ENCODE measurements at places on chromosomes 6 and 20. TPM values are rescaled to one million over a fixed set of nuclear protein-coding genes. Genes with fewer than 3 reads are reported as not detected.

Gene CDH26
- 0.43 TPM for total RNA-seq

Gene CCR6
- total RNA-seq: not detected

Gene OPN5
- 0.83 TPM for total RNA-seq

Gene OR2J3
- not detected for total RNA-seq

Gene DLK2
- total RNA-seq: 5.8 TPM

Gene SNX5
- total RNA-seq: 45.4 TPM

GRCh38 chr20:3109350-3110302 is 25.1 kb upstream of the AVP start:
- ATAC-seq: no peak

DNA sequence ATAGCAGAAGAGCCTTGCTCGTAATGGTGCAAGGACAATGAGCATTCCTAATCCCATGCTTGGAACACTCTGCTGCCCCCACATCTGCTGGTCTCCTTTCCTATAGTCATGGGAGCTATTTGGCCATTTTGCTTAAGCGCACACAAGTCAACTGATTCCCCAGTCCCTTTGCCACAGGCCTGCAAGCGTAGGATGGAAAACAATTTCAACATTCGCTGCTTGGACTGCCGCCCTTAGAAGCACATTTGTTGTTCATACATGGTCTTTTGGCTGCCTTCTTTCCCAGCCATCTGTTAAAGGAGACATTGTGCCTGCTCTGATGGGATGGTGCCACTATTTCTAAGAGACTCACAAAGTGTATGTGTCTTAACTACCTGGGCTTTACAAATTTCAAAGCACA is 96.9 kb downstream of the RFX6 start:
- ATAC-seq: no peak

DNA sequence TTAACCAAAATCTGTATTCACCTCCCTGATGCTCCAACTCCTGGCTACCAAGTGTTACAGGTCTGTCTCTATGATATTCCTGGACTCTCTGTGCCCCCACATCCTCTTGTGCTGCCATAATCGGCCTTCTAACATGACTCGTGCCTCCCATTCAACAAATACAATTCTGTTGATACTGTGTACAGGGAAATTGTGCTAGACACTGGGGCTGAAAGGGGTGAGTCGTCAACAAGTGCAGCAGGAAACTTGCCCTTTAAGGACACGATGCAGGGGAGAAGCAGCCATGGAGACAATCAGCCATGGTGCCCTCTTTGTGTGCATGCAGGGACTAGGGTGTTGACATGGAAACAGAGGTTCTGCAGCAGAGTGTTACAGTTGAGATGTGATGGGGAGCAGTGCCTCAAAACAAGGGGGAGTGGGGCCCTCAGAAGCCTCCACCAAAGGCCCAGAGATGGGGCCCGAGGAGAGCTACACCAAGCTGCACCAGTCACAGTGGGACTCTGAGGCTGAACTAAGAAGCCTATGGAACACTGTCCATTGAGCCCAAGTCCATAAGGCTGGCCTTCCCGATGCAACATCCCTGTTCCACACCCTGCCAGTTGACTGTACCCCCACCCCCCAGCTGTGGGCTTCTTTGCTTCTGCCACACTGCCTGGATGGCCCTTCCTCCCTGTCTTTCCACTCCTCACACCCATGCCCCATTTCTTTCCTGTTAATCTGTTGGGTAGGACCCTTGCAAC is 3.1 kb downstream of the PCED1A start:
- no peak for ATAC-seq

DNA sequence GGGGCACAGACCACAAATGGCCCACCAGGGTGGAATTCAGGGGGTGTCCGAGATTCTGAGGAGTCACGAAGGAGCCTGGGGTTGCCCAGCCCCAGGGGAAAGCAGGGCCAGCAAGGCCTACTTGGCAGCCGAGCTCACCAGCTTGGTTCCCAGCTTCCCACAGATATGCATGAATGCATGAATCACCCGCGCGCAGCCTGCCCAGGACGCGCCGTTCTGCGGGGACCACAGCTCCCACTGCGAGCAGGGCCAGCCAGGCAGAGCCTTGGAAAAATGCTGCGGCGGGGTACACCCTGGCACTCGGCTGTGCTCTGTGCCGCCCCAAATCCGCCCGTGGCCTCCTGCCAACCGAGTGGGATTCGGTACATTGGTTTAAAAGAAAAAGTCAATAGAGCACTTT is 211.0 kb downstream of the NFATC2 start:
- no peak for ATAC-seq

DNA sequence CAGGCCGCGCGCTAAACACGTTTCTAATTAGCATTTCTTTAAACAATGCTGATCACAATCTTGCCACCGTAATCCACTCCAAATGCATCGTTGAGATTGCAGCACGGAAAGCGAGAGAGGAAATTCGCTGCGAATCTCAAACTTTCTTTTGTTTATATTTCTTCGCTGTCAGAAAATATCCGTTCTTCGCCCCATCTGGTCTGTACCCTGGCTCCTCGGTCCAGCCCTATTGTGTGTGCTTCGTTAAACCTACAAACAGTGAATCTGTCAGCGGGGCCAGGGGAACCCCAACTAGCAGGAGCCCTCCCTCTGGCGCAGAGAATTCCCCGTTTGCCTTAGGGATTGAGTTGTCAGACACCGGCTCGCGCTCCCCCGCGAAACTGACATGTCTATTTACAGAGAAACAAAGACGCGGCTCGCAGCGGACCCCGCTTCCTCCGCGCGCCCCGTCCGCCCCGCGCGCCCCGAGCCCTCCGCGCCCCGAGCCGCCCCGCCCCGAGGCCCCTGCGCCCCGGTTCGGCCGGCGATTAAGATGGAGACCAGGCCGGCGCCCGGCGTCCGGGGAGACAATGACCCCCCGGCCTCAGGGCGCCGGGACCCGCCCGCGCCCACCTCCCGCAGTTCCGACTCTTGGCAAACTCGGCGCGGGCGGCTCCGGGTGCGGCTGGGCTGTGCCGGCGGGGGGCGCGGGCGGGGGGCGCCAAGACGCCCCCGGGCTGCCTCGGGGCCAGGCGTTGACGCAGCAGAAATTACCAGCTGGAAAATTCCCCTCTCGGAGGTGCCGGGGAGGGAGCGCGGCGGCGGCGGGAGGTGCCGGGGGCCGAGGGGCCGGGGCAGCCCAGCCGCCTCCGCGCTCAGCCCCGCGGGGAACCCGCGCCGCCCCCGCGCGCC is 874 bp downstream of the ZBTB46 start:
- no peak for ATAC-seq

- no peak for ATAC-seq
Measured at GRCh38 chr6:45021676-45022075, 306.5 kb upstream of the RUNX2 start.

DNA sequence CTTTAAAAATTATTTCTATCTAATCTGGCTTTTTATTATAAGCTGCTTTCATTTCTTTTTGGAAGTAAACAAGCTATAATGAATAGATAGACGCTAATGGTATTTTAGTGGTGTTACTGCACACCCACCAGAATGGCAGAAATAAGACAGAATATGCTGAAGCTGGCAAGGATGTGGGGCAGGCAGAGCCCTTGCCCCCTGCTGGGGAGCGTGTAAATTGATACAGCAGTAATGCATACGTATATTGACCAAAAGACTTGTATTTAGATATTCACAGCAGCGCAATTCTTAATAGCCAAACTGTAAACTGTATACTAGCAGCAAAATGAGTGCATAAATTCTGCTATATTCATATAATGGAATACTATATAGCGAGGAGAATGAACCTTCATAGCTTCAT is 35.3 kb downstream of the TMEM181 start:
- no peak for ATAC-seq

DNA sequence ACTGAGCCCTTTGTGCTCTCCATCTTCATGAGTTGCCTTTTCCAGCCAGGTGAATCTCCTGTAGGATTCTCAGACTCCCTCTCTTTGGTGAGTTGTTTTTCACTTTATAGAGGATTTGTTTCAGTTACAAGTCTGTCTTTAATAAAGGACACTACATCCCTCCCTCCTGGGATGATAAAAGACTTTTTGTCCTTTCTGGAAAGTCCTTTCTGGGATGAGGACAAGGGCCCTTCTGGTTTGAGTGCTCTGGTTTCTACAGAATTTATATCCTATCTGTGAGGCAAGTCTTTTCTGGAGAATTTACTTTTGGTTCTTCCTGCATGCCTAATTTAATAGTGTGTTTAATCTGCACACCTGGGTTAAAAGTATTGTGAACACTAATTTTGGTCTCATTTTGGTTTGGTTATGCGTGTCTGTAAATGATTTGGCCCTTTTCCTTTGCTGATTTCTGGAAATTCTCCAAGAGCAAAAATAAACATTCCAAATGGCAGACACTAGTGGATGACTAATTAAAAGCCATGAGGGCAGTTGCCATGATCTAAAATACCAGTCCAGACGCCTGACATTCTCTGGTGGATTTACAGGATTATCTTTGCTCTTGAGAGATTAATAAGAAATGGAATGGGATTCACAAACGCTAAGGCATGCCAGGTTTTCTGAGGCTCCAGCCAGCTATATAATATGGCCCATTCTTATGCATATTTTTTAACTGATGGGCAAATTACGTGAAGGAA is 44.8 kb downstream of the TCP11 start:
- no peak for ATAC-seq

GRCh38 chr6:126607289-126607688 is 267.4 kb downstream of the CENPW start:
- ATAC-seq: peak; percentile 55

GRCh38 chr6:43835872-43836419 is 65.9 kb downstream of the VEGFA start:
- no peak for ATAC-seq

- ATAC-seq: no peak
Measured at GRCh38 chr20:6164421-6165341, 41.9 kb upstream of the FERMT1 start.

Data from motor neuron (in vitro differentiated cells).